ENCODE measurements at places on chromosomes 2 and 18. TPM values are rescaled to one million over a fixed set of nuclear protein-coding genes. Genes with fewer than 3 reads are reported as not detected.

DNA sequence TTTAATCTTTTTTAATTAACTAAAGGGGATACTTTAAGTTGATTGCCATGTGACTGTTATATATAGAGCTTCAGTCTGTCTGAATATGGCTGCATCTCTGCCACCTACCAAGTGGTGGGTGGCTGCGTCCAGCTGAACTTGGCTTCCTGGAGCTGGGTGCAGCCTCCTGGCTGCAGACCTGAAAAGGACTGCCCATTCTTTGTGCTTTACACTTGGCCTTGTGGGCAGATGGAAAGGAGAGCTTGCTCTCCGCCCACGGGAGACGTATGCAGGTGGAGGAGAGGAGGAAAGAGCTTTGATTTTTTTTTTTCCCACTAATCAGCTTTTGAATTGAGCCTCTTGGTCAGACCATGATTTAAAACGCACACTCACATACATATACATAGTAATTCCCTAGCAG is 34.7 kb downstream of the NCK2 start:
- H3K27ac ChIP-seq, result no peak overlapping the region
- no peaks in the 10 kb centered on the region for H3K27me3 ChIP-seq
- no peak for DNase-seq
- no peaks in the 10 kb centered on the region for H3K36me3 ChIP-seq
- H3K4me1 ChIP-seq, result peaks cover 3% of the 10 kb centered on the region

GRCh38 chr2:131369954-131370353 is 6.0 kb upstream of the RAB6D start:
- H3K4me1 ChIP-seq, result no peaks in the 10 kb centered on the region
- no peaks in the 10 kb centered on the region for H3K36me3 ChIP-seq
- H3K27ac ChIP-seq, result no peak overlapping the region
- no peak overlapping the region for H3K4me3 ChIP-seq
- H3K27me3 ChIP-seq, result peaks cover 4% of the 10 kb centered on the region

DNA sequence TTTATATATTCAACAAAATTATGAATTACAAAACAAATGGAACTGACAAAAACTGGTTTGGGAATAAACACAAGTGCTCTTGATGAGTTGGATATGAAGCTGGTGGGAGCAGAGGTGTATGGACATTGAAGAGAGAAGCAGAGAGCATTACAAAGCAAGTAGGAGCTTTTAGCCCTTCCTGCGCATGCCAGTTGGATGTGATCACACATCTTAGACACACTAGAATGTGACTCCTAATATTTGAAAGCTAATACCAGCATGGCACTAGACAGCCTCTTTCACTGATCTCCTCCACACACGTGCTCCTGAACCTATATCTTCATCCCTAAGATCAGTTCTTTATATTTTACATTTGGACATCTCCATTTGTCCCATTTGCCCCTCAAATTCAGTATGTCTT is 298.1 kb downstream of the MTX2 start:
- no peaks in the 10 kb centered on the region for H3K36me3 ChIP-seq
- H3K27me3 ChIP-seq, result peaks cover 5% of the 10 kb centered on the region
- no peak for DNase-seq

GRCh38 chr2:76316691-76317090 is 606.0 kb upstream of the GCFC2 start:
- H3K27me3 ChIP-seq, result no peaks in the 10 kb centered on the region
- no peak for DNase-seq
- no peak overlapping the region for H3K27ac ChIP-seq
- H3K4me1 ChIP-seq, result no peaks in the 10 kb centered on the region
- no peak overlapping the region for H3K4me3 ChIP-seq

- H3K36me3 ChIP-seq, result no peaks in the 10 kb centered on the region
- H3K4me1 ChIP-seq, result no peaks in the 10 kb centered on the region
- H3K4me3 ChIP-seq, result no peak overlapping the region
- DNase-seq, result no peak
These were observed 264.8 kb downstream of the TXNL1 start for GRCh38 chr18:56373601-56374000.

DNA sequence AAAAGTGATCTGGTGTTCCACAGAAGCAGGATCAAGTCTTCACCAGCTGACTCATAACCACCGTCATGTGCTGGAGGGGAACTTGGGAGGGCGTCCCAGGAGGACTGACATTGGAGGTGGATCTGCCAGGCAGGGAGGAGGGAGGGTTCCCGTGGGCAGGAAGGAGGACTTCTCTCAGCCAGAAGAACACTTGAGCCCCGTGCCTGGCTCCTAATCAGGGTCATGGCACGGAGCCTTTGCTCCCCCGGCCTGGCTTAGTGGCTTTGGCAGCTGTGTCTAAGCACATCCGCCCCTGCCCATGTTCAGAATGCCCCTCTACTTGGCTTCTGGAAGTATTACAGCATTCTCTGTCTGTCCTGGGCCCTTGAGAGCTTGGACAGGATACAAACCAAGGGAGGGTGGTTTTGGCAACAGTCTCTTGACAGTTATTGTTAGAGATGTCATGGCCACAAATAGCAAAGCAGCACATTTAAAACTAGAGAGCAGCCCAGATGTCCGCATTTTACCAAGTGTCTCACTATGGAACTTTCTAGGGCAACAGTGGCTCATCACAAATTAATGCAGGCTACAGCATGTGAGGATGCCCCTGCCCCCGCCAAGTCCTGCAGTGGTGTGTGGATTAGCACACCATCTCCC is 11.5 kb downstream of the PPP1R7 start:
- no peaks in the 10 kb centered on the region for H3K4me1 ChIP-seq
- DNase-seq, result no peak
- no peak overlapping the region for H3K4me3 ChIP-seq
- H3K27ac ChIP-seq, result no peak overlapping the region
- H3K36me3 ChIP-seq, result peaks cover 54% of the 10 kb centered on the region

The CD207 gene
- total RNA-seq, result not detected

The GALNT13 gene
- total RNA-seq, result not detected

Measured in K562 (cell line).